NT2/D1 (cell line): ENCODE measurements at places on chromosomes 4 and X.

- no peak for DNase-seq
Measured at GRCh38 chr4:144495944-144496343, 150.0 kb upstream of the HHIP start.

GRCh38 chrX:9573282-9574106 is 108.6 kb downstream of the TBL1X start:
- DNase-seq, result no peak

- no peak for DNase-seq
Measured at GRCh38 chrX:22690116-22690515, 309.6 kb upstream of the DDX53 start.

- DNase-seq, result peak; percentile 5
Measured at GRCh38 chrX:12065251-12065650, 73.0 kb upstream of the FRMPD4 start.

- no peak for DNase-seq
Measured at GRCh38 chr4:112642526-112642925, 5.6 kb downstream of the LARP7 start.

DNA sequence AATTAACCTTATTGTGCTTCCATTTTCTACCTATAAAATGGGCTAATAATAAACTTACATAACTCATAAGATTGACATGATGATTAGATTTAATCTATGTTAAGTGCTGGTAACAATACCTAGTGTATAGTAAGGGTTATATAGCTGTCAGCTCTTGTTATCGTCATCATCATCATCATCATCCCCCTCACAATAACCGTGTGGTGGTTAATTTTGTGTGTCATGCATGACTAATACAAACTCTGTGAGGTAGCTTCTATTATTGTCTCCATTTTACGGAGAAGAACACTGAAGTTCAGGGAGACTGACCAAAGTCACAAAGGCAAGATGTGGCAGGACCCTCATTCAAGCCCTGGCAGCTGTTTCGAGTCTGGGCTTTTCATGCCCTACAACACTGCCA is 211.3 kb downstream of the PALLD start:
- DNase-seq, result no peak

DNA sequence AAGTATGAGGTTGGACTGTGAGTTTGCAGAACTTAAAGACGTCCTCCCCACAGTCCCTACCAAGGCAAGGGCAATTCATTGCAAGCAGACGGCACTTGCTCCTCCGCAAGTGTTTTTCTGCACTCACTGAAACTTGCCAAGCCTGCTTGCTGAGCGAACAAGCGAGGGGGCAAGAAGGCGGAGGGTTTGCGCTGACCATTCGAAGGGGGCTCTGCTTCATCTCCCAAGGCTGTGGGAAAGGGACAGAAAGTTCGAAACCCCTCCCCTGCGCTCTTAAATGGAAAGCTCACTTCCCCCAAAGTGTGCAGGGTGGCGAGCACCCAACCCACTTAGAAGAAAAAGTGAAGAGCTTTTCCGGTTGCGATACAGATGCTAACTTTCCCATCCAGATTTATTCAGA is 1.4 kb downstream of the MID1 start:
- no peak for DNase-seq

GRCh38 chr4:178244785-178245184 is 802.5 kb upstream of the AGA start:
- no peak for DNase-seq

DNA sequence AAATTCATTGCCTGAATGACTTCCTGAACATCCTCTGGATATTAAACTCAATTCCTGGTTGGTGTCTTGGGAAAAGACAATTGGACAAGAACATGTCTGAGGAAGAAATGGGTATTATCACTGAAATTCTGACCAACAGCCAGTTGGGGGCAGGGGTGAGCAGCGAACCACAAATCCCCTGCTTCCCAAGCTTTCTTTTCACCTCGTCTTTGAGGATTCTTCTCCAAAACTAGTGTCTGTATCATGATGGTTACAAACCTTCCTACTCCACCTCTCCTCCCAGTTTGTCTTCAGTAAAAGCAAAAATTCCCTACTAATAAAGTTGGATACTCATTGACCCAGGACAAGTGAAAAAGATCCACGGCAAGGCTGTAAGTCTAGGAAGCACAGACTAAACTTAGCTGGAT is 48.3 kb upstream of the WDR1 start:
- peak; percentile 50 for DNase-seq

- DNase-seq, result no peak
Measured at GRCh38 chr4:159273141-159273438, 170.2 kb downstream of the RAPGEF2 start.

DNA sequence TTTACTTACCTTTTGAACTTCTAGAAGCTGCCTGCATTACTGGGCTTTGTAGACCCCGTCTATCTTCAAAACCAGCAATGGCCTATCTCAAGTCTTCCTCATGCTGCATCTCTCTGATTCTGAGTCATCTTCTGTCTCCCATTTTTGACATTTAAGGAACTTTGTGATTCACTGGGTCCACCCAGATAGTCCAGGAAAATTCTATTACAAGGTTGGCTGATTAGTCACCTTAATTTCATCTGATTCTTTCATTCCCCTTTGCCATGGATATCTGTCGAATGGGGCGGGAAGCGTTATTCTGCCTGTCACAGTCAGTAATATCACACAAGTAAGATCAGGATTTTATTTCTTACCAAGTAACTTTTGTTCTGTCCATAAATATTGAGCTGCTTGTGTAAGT is 618.0 kb downstream of the CCSER1 start:
- no peak for DNase-seq

GRCh38 chr4:85147481-85148076 is 181.1 kb upstream of the WDFY3 start:
- DNase-seq, result no peak

DNA sequence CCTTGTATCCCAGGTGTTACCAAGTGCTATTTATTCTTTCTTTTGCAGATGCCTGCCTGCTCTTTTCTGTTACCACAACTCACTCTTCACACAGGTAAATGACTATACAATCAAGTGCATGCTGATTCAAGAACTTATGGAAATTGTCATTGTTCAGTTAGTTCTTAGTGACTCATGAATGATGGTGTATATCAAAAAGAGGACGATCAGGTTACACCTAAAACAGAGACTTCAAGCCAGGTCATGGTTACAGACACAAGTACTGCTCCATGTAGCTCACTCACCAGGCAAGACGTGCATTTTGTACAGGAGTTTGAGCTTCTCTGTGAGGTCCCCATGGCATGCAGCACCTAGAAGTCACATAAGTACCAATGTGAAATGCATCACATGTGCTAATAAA is 59.3 kb upstream of the UCP1 start:
- no peak for DNase-seq

GRCh38 chr4:28426251-28426650 is 1565.6 kb downstream of the STIM2 start:
- DNase-seq, result no peak

DNA sequence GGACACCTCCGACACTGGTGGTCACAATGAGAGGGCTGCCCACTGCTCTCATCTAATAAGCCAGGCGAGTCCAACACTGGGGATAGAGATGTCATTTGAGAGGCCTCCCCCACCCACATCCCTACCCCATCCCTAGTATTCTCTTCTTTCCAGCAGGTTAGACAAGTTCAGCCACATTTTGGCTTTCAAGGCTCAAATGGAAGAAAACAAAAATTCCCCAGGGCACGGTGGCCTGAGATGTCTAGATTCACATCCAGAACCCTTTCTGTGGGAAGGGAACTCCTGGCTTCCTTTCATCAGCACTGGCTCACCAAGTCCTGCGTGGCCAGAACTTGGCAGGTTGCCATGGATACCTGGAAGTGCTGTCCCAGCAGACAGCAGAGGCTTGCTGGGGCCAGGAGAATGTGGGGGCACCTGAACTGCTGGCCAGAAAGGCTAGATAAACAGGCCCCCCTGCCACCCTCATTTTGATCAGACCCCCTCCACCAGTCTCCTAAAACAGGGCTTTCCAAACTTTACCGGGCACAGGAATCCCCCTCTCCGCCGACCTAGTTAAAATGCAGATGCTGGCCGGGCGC is 1.3 kb upstream of the NYX start:
- DNase-seq, result no peak

DNA sequence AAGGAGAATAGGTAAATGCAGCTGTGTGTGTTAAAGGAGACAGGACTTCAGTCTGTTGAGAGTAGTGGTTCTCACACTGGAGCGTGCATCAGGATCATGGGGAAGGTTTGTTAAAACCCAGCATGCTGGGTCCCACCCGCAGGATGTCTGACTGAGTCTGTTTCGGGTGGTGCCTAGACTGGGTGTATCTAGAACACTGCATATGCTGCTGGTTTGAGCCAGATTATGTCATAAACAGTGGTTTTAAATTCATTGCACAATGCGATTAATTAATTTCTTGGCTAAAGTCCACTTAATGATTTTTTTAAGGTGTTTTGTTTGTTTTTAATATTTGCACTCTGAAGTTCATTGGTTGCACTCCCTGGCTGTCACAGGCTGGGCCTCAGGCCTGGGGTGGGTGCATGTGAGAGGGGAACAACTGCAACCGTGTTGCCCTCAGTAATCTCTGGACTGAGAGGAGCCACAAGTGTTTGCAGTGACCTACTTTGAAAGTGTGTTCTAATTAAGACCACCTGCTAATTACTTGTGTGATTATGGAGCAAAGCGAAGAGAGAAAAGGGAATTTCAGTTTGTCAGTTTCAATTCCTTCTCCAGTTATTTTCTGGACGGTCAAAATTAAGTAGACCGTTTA is 8.3 kb downstream of the HCCS start:
- DNase-seq, result no peak
